SK-MEL-5 (cell line): ENCODE measurements at places on chromosomes 2 and 18.
A peak's percentile ranks its signal among the peaks of the same experiment; 100 is the strongest.

DNA sequence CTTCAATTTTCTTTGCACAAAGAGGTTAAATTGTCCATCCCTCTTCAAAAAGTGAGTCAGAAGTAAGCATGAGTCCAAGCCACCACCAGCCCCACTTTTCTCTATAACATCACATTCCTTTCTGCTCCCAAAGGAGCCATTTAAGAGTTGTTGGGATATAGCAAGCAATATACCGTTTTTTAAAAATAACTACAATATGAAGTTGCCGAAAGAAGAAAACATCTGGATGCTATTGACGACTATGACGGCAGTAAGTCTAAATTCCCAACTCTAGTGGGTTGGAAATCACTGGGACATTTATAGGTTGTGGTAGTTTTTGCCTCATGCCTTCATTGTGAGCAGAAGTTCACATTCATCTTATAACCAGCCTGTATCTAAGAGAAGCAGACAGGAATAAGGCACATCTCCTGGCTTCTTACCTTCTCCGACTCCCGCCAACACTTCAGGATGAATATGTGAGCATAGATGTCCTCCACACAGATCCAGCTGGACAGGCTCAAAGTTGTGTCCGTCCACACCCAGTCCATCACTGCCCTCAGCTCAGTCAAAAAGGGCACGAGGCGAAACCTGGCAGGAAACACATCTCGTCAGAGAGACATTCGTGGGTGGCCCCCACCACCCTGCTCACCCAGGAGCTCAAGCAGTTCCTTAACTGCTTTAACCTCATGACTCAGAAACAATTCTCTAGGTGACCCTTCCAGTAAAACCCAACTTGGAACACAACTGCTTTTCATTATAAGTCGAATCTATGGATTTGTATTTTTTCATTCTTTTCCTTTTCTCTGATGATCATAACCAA is 163.6 kb downstream of the NAPG start:
- DNase-seq: no peak

DNA sequence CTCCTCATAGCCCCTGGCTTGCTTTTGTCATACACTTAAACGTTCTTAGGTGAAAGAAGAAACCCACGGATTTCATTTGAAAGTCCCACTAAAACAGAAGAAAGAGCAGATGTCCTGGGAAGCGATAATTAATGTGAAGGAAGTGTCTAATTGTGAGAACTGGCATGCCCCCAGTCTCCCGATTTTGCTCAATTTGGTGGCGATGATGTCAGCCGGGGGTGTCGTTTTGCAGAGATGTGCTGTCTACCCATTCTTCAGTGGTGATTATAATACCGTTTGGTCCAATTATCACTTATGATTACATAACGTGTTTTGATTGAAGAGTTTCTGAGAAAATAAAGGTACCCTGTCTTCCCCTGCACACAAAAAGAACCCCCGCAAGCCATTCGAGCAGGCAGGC is 103.1 kb downstream of the RTN4 start:
- no peak for DNase-seq

GRCh38 chr2:107469437-107469995 is 357.2 kb upstream of the RGPD4 start:
- no peak for DNase-seq

GRCh38 chr2:45585267-45585861 is 25.7 kb downstream of the SRBD1 start:
- peak; percentile 75 for DNase-seq

DNA sequence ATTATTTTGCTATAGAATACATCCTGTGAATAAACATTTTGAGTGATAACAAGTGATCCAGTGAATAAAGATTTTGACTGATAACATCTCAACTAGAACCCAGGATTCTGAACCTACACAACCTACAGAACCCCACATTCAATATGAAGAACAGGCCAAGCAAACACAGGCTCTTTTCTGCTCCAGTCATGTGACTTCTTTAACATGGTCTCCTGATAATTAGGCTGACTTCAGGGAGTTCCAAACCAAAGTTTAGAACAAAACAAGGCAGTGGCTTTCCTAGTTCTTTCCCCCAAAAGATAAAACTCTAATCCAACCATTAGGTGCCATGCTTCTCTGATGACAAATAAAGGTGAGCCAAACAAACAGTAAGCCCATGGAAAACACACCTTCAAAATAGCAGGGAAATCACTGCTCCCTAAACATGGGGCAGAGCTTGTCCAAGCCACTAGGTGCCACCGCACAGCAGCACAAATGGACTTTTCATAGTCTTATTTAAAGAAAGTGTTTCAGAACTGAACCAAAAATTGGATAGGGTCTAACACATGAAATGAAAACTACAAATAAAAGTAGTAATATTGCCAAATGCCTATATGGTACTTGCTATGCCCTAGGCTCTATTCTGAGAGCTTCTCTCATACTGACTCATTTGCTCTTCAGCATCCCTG is 95.3 kb downstream of the EVA1A start:
- DNase-seq: peak; percentile 35
